ENCODE measurements at places on chromosomes 13 and 19.

GRCh38 chr13:35856084-35856483 lies 275.1 kb downstream of the DCLK1 start:
- no peak for DNase-seq

DNA sequence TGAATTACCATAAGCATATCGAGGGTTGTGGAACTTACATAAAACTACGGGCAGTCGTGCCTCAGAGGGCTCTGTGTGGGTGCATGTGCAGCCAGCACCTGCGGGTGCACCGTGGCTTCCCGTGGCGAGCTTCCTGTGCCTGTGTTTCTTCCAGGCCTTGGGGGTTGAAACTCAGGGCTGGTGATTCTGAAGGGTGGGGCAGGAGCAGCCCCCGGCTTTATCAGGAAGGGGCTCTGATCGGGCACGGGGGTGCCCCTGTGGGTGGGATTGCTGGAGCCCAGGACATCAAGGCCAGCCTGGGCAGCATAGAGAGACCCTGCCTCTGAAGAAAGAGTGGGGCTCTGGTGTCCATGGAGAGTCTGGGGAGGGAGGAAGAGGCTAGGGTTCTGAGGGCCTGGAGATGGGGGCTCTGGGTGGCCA lies 11.1 kb downstream of the ATP4B start:
- no peak for DNase-seq

DNA sequence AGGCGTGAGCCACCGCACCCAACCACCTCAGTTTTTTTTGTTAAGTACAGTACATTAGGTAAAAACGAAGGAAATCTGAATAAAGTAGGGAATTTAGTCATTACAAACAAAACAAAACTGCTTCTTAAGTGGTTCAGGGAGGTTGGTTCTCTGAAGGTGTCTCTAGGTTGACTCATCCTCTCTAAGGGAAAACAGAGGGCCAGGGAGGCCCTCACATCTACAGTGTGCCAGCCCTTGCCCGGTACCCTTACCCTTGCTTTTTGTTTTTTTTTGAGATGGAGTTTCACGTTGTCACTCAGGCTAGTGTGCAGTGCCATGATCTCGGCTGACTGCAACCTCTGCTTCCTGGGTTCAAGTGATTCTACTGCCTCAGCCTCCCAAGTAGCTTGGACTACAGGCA lies 17.2 kb upstream of the JUND start:
- no peak for DNase-seq

- no peak for DNase-seq
Measured at GRCh38 chr13:108915095-108915633, 285.8 kb downstream of the MYO16 start.

DNA sequence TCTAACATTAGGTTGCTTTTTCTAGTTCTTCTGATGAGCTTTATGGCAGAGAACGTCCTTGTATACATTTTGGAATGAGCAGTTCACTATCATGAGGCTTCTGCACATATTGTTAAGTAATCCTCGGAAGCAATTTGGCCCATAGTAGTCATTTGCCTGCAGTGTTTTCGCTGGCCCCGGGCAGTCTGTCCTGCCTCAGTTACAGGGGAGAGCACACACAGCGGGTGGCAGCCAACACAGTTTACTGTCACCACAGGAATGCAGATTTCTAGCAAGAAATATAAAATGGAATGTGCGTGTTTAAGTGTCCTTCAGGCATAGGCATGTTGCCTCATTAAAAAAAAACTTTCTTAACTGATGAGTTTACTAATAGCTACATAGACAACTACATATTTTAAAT lies 71.5 kb upstream of the GJB6 start:
- no peak for DNase-seq

DNA sequence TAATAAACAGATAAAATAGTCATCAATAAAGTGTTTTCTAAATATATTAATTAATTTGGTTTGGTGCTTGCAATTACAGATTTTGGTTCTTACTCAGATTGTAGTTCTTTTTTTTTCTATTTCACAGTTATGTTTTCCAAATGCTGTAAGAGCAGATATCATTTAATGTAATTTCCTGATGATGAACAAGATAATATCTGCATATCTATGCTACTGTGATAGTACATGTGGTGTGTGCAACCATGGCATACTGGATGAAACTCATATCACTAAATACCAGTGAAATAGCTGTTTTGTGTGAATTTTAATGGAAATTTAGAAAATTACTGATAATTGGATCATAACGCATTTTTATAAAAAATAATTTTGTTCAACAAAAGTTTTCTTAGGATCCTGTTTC lies 88.8 kb upstream of the MAB21L1 start:
- DNase-seq = no peak

DNA sequence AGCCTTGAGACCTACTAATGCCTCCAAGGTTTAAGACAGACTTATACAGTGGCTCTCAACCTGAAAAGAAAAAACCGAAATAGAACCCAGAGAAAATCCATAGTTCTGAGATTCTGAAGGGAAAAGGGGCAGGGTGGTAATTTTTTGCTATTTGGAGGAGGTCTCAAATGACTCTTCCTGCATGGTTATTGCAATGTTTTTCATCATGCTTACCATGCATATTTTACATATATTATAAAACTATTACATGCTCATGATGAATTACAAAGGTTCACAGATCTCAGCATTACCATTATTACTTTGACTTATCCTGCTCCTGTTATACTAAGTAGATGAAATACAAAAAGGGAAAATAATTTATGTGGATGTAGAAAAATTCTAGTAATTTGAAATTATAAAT lies 47.6 kb downstream of the N4BP2L2 start:
- no peak for DNase-seq

DNA sequence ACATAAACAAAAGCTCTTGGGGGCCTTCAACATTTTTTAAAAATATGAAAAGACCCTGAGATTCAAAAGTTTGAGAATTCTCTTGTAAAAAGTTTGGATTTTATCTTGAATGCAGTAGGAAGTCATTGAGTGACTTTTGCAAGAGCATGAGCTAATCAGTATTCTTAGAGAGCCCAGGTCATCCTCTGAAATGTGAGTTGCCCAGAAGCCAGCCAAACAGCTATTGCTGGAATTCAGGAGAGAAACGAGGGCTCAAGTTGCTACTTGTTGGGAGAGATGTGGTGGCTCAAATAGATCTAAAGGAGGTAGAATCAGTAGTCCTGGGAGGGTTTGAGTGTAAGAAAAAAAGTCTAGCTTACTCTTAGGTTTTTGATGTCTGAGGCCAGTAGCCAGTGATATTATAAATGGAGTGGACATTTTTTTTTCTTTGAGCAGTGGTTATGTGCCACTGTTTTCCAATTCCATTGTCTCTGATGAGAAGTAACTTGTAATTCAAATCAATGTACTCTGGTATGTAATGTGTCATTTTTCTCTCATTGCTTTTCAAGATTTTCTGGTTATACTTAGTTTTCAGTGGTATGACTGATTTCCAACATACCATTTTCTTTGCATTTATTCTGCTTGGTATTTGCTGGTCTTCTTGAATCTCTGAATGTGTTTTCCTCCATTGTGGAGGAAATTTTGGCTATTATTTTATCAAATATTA lies 30.7 kb downstream of the LMO7 start:
- no peak for DNase-seq

DNA sequence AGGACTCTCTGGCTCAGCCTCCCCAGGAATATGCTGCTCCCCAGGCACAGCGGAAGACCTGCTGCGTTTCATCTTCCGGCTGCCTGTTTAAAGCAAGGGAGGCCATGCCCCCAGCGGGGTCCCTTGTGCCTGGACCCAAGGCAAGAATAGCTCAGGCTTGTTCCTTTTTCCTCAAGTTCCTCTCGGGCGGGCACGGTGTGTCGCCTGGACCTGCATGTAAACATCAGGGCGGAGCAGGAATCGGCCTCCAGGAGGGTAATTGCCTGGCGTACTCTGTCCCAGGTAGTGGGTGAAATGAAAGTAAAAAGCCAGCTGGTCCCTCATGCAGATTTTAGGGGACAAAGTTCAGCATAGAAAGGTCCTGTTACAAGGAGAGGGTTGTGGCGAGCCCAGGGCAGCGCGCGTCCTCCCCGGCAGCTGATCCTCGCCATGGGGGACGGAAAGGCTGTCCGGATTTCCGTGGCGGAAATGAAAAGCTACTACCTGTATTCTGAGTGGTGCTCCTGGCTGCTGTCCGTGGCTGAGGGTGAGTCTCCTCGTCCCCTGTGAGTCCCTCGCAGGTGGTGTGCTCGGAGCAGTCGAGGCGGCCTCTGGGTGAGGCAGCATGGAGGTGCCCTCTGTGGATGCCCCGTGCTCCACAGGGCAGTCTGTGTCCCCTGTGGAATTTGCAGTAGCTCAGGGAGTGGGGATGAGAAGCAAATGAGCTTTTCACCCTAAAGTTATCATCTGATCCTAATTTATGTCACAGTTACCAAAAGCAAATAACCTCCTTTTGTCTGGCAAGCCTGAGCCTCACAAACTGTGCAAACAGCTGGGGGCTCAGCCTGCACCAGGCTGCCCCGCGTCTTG lies 16.2 kb downstream of the MCF2L start:
- DNase-seq = no peak

GRCh38 chr13:29522044-29522685 lies 73.3 kb downstream of the SLC7A1 start:
- DNase-seq = no peak

DNA sequence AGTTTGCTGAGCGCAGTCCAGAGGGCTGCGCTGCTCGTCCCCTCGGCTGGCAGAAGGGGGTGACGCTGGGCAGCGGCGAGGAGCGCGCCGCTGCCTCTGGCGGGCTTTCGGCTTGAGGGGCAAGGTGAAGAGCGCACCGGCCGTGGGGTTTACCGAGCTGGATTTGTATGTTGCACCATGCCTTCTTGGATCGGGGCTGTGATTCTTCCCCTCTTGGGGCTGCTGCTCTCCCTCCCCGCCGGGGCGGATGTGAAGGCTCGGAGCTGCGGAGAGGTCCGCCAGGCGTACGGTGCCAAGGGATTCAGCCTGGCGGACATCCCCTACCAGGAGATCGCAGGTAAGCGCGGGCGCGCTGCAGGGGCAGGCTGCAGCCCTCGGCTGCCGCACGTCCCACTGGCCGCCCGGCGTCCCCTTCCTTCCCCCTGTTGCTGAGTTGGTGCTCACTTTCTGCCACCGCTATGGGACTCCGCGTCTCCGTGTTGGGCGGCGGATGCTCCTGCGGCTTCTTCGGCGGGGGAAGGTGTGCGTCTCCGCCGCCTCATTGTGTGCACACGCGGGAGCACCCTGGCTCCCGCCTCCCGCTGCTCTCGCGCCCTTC lies 772 bp downstream of the GPC6 start:
- no peak for DNase-seq

- peak; percentile 79 for DNase-seq
Measured at GRCh38 chr19:42121656-42122069, 10.6 kb downstream of the POU2F2 start.

DNA sequence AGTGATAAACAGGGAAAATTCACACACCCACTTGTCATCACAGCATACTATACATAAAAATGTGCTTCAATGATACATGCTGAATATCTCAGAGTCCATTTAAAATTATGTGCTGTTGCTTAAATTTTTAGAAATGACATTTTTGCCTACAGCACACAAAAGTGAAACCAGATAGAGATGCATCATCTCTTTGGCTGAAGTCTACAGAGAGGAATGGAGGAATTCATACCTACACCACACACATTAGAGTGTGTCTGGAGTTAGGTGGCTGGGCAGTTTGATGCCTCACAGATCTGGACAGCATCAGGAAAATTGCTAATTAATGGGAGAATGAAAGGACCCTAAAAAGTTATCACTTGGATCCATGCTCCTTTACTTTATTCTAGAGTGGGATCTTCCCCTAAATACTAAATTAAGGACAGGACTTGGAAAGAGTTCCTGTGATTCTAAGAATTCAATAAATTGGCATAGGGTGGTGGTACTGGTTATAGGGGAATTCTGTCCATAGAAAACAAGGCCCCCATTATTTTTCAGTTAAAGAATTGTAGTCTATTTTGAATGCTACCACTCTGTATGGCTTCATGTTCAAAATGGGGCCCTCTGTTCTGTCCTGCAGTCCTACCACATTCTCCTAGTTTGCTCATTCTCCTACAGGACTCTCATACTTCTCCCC lies 41.3 kb downstream of the RCBTB2 start:
- no peak for DNase-seq

- DNase-seq = no peak
Measured at GRCh38 chr19:33718651-33719254, 77.9 kb upstream of the KCTD15 start.

GRCh38 chr13:53405616-53406015 lies 377.0 kb downstream of the OLFM4 start:
- DNase-seq = no peak

GRCh38 chr13:20702915-20703779 lies at the start of gene IL17D:
Gene IL17D (plus strand): TSS chr13:20703699. CDS start chr13:20704002, 303 bp downstream.
- DNase-seq = peak; percentile 11

- DNase-seq = no peak
Measured at GRCh38 chr19:21084343-21084742, 2.3 kb downstream of the ZNF714 start.

DNA sequence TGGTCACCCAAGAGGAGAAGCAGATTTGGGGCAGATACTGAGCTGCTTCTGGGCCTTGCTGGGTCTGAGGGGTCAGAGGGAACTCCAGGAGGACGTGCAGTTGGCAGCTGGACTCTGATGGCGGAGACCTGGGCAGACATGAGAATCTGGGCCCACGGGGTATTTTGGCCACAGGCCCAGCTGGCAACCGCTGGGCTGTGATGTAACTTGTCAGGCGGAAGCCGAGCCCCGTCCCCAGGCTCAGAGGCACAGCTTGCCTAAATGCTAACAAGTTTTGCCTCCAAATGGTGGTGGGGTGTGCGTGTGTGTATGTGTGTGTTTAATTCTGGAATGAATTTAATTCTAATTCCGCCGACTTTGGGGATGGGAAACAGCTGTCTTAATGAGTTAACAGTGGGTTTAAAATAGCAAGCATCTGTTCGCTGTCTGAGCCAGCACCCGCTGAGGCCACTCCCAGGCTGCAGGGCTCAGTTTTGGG lies 11.6 kb downstream of the ZNRF4 start:
- DNase-seq = no peak

DNA sequence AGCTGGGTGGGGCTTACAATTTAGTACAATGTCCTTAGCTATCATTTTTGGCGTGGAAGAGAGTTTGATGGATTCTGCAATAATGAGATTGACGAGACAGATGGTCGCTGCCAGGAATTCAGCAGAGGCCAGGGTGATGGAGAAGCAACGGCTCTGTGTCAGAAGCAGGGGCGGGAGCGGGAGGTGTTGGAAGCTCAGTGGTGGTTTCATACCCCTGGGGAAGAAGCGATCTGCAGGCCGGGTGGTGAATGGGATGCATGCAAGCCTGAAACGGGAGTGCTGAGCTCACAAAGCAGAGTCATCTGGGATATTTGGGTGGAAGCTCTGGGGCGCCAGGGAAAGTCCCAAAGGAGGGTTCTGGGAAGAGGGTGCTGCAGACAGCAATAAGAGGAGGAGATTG lies 370.8 kb downstream of the ZNF536 start:
- no peak for DNase-seq

GRCh38 chr13:114212158-114212495 lies 22.6 kb upstream of the CDC16 start:
- no peak for DNase-seq

DNA sequence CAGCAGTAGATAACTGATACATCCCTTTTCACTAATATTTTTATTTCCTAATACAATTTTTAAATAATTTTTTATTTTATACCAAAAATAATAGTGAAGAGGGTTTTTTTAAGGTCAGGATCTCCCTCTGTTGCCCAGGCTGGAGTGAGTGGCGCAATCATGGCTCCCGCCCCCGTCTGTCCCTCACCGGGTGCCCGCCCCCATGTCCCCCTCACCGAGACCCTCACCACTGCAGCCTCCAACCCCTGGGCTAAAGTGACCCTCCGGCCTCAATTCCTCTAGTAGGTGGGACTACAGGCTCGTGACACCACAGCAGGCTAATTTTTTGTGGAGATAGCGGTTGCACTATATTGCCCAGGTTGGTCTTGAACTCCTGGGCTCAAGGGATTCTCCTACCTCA lies 17.8 kb upstream of the ZNF846 start:
- DNase-seq = no peak

Data from stimulated activated CD8-positive, alpha-beta memory T cell treated with anti-CD3 and anti-CD28 coated beads, Interleukin-4, amount 100 ng/mL, for 4 hours (primary cell).